Activated T-cell treated with anti-CD3 and anti-CD28 coated beads, Interleukin-2, amount 50 U/mL, for 72 hours (primary cell): ENCODE measurements at places on chromosomes 12 and 14.
A peak's percentile ranks its signal among the peaks of the same experiment; 100 is the strongest.

- DNase-seq: no peak
- H3K36me3 ChIP-seq: peaks cover 4% of the 10 kb centered on the region
- no peaks in the 10 kb centered on the region for H3K27me3 ChIP-seq
- peak overlapping the region; percentile 77 for H3K4me3 ChIP-seq
These were observed 28.3 kb downstream of the SH2B3 start for GRCh38 chr12:111434049-111434448.

- H3K4me1 ChIP-seq: peaks cover 5% of the 10 kb centered on the region
- H3K27me3 ChIP-seq: no peaks in the 10 kb centered on the region
- no peak for DNase-seq
- no peak overlapping the region for H3K27ac ChIP-seq
- H3K4me3 ChIP-seq: no peak overlapping the region
These were observed 6.5 kb downstream of the DDX51 start for GRCh38 chr12:132137483-132138125.

- H3K4me1 ChIP-seq: no peaks in the 10 kb centered on the region
- DNase-seq: no peak
- no peaks in the 10 kb centered on the region for H3K27me3 ChIP-seq
- H3K4me3 ChIP-seq: no peak overlapping the region
- H3K36me3 ChIP-seq: peaks cover 4% of the 10 kb centered on the region
- H3K27ac ChIP-seq: no peak overlapping the region
These were observed 12.3 kb upstream of the C12orf71 start for GRCh38 chr12:27094726-27095125.

GRCh38 chr14:93969082-93969828 lies 7.1 kb downstream of the ASB2 start:
- H3K36me3 ChIP-seq: peaks cover 8% of the 10 kb centered on the region
- H3K27ac ChIP-seq: no peak overlapping the region
- peaks cover 90% of the 10 kb centered on the region for H3K4me1 ChIP-seq

GRCh38 chr14:80350707-80351106 lies 139.4 kb upstream of the DIO2 start:
- no peaks in the 10 kb centered on the region for H3K27me3 ChIP-seq
- no peak for DNase-seq
- no peak overlapping the region for H3K4me3 ChIP-seq
- no peak overlapping the region for H3K27ac ChIP-seq
- no peaks in the 10 kb centered on the region for H3K36me3 ChIP-seq
